ENCODE measurements at places on chromosomes 2 and 18.

GRCh38 chr2:238912916-238913875 is 65.3 kb downstream of the TWIST2 start:
- DNase-seq, result no peak

- DNase-seq, result no peak
Observed at GRCh38 chr18:39162013-39162827, 1596.6 kb upstream of the CELF4 start.

DNA sequence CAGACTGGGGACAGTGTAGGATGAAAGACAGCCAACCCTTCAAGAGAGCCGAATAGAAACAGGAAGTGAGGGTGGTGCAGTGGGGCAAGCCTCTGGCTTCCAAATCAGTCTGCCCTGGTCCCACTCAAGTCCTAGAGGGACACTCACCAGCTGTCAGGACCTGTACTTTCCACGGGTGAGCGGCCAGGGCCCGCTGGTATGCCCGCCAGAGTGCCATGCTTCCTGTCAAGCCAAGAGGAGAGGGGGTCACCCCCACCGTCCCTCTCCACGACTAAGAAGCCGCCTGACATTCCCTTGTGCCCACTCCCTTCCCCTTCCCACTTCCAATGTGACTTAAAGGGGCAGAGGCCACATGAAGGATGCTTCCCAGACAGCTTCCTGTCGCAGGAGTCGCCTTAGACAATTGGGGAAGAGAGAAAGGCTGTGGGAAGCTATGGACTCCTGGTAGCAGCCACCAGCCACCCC is 564 bp downstream of the MPV17 start:
- DNase-seq, result no peak

DNA sequence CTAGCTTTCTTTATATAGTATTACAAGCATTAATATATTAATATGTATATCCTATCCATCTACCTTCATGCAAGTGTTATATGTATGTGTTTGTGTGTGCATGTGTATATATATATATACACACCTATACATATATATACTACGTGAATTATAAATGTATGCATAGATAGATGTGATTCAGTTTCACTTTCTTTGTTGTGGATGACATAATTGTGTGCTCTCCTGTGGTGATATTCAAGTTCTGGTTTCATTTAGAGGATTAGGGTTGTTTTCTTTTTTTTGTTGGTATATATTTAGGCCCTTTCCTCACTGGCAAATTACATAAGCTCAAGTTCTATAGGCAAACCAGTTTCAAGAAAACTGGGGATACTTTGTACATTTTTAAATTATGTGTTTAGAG is 225.7 kb upstream of the FANCL start:
- no peak for DNase-seq

- DNase-seq, result no peak
Observed at GRCh38 chr18:25240420-25240770, 111.6 kb downstream of the ZNF521 start.

GRCh38 chr2:76391678-76392077 is 681.0 kb upstream of the GCFC2 start:
- no peak for DNase-seq

DNA sequence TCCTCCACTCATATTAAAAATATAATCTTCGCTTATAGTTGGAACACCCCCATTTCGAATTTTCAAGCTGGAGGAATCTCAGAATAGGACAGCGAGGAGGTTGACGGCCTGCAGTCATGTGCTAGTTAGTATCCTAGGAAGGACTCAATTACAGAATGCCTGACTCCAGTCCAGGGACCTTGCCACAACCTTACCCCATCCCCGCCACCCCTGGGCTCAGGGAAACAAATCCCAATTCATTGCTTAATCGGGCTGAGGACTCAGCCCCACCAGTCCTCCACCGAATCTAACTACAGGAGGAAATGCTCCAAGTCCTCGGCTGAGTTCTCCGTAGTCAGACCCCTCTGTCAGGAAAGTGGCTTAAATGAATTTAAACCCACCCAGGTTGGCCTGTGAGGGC is 31.7 kb upstream of the ZBTB7C start:
- DNase-seq, result no peak

GRCh38 chr2:63049211-63049969 is 1.2 kb upstream of the OTX1 start:
- no peak for DNase-seq

GRCh38 chr2:120066800-120067547 is 54.1 kb downstream of the EPB41L5 start:
- DNase-seq, result no peak

DNA sequence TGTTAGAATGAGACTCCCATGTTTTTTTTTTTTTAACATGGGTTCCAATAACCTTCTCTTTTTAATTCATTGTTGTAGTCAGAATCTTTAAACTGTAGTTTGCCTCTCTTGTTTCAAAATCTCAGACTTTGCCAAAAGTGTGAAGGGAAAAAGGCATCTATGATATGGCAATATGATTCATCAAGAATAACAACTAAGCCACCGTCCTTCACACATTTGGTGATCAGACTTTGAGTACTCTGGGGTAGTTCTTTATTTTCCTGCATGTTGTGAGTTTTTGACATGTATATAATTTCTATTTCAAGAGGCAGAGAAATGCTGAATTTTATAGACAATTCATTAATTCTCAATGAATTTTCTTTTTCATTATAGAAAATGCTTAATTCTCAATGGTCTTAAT is 53.5 kb upstream of the CERS6 start:
- DNase-seq, result no peak

DNA sequence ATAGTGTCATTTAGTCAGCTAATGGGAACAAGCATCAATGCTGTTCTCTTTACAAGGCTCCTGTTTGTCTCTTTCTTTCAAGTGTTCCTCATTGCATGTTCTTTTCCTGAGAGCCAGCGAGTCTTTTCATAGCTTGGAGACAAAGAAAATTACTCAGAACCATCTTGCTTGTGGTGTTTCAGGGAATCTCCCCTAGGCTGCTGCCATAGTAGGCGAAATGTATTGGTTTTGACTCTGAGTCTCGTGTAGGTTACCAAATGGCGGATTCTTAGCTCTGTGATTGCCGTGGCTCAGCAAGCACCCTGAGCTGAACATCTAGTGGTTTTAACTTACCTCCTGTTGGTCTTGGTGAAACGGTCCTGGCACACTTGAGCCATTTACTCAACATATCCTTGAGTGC is 68.7 kb downstream of the RHBDD1 start:
- DNase-seq, result no peak

DNA sequence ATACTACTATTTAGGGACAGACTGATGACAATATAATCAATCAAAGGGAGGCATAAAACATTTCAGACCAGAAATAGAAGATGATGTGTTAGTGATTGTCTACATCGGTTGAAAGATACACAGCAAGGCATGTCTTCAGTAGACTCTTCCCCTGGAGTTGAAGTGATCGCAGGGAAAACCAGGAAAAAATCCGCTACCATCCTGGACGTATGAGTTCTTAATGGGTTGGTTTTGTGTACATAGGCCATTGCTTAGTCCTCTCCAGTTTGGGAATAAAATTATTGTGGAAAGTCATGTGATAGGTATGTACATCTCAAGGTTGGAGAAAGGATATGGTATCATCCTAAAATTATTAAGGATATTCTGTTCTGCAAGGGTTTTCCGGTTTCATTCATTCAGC is 4.3 kb downstream of the APCDD1 start:
- DNase-seq, result no peak

- DNase-seq, result no peak
Observed at GRCh38 chr2:11096591-11096990, 58.7 kb upstream of the SLC66A3 start.

DNA sequence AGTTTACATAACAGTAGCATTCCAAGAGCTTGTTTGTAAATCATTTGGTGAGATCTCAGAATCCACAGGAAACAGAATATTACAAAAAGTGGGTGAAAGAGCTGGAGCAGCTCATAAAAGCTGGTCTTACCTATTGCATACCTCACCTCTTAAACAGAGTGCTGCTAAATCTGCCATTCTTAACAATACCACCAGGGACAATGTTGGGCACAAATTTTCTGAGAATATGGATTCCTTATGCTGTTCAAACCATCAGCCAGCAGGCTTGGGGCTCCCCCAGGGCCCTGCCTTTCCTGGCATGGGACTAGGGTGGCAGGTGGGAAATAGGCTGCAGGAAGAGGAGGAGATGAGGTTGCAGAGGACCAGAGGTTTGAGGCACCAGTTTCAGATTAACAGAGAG is 55.6 kb downstream of the TGFA start:
- DNase-seq, result no peak

GRCh38 chr2:227864161-227864756 is 7.2 kb upstream of the DAW1 start:
- DNase-seq, result no peak

DNA sequence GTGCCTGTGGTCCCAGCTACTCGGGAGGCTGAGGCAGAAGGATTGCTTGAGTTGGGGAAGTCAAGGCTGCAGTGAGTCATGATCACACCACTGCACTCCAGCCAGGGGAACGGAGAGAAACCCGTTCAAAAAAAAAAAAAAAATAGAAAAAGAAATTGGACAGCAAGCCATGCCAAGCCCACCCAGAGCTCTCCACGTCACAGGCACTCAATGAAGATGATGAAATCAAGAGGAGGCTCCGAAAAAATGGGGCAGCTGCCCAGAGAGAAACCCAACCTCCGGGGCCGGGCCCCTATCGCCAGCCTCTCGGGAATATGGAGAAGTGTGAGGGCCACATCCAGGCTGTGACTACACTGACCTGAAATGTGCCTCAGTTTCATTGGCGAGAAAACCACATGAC is 40.0 kb downstream of the BIN1 start:
- DNase-seq, result no peak

GRCh38 chr18:34491719-34492118 is 218.4 kb upstream of the DTNA start:
- no peak for DNase-seq

Measured in right lobe of liver (tissue), 6 donors.